CD4-positive, alpha-beta T cell treated with Interferon alpha-2 for 1 hour (primary cell): ENCODE measurements at places on chromosomes 7 and 10.
A peak's percentile ranks its signal among the peaks of the same experiment; 100 is the strongest.

GRCh38 chr10:78765726-78766335 lies 302.9 kb upstream of the ZMIZ1 start:
- DNase-seq = no peak

- no peak for DNase-seq
Measured at GRCh38 chr7:69109246-69109645, 489.0 kb upstream of the AUTS2 start.

GRCh38 chr7:155255071-155255470 lies 42.6 kb upstream of the INSIG1 start:
- no peak for DNase-seq

- no peak for DNase-seq
Measured at GRCh38 chr7:48421357-48421756, 250.1 kb downstream of the ABCA13 start.

DNA sequence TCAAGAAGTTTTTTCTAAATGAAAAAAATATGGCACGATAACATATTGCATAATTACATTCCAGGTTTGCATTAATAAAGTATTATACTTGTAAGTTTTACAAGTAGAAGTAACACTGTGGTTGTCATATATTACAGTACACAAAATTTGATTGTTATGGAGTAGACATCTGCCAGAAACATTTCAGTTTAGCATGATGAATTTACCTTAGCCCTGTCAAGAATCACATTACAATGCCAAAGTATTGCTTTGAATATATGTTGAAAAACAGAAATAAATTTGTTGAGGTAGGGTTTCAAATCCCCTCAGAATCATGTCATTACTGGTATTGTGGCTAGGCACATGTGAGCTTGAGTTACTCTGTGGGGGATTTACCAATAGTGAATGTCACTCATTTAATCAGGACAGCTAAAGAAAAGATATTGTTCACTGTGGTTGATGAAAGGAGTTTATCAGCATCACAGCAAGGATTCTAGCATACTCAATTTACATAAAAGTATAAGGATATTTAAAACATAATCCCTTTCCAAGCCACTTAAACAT lies 112.1 kb downstream of the MDFIC start:
- DNase-seq = no peak

GRCh38 chr10:114353383-114353782 lies 50.9 kb downstream of the AFAP1L2 start:
- DNase-seq = no peak

GRCh38 chr10:48288661-48289060 lies 14.2 kb upstream of the FRMPD2 start:
- no peak for DNase-seq

- DNase-seq = no peak
Measured at GRCh38 chr7:81902536-81902935, 132.7 kb upstream of the HGF start.

DNA sequence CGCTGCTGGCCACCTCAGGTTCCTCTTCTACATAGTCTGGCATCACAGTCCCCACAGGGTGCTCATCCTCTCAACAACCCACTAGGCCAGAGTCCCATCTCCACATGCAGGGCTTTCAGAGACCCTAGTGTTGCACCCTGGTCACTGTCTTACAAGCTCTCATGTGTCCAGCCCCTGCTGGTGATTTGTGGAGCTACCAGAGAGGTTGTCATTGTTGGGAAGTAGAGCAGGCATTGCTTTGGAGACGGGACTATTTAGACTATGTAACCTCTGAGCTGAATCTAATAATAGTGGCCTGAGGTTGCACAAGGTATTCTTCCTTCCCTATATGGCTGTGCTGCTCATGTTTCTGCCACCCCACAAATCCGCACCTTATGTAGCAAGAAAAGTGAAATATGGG lies 135.3 kb upstream of the VWC2 start:
- no peak for DNase-seq

- no peak for DNase-seq
Measured at GRCh38 chr7:98395481-98395880, 5.4 kb downstream of the BAIAP2L1 start.

DNA sequence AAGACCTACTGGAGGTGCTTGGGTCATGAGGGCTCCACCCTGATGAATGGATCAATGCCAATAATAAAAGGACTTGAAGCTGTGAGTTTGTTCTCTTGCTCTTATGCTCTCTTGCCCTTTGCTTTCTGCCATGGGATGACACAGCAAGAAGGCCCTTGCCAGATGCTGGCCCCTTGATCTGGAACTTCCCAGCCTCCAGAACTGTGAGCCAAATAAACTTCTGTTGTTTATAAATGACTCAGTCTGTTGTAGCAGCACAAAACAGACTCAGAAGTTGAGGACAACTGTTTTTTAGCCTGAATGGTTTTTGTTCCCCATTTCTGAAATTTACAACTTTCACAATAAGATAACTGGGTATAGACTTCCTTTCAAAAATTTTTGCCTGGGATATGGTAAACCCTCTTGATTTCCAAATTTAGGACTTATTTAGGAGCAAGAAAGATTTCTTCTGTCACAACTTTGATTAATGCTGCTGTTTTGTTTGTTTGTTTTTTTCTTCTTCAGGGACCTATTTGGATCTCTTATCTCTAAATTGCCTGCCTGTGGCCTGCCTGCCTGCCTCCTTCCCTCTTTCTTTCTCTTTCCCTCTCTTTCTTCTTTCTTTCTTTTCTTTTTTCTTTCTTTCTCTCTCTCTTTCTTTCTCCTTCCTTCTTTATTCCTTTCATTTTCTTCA lies 12.1 kb downstream of the ENTPD1 start:
- DNase-seq = peak; percentile 61

DNA sequence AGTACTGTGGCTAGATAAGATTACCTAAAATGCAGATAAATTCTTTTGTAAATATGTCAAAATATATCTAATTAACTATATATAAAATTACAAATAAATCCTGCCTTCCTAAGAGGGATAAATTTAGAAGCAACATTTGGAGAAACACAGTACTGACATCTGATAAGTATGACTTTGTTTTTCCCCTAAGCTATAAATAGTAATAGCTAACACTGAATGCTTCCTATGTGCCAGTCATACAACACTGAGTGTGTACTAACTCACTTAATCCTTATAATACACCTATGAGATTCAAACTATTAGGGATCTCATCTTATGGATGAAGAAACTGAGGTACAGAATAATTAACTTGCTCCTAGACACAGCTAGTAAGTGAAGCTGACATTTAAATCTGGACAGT lies 733.4 kb downstream of the MAGI2 start:
- DNase-seq = no peak

- DNase-seq = peak; percentile 35
Measured at GRCh38 chr7:135672560-135673359, 10.4 kb downstream of the STMP1 start.

DNA sequence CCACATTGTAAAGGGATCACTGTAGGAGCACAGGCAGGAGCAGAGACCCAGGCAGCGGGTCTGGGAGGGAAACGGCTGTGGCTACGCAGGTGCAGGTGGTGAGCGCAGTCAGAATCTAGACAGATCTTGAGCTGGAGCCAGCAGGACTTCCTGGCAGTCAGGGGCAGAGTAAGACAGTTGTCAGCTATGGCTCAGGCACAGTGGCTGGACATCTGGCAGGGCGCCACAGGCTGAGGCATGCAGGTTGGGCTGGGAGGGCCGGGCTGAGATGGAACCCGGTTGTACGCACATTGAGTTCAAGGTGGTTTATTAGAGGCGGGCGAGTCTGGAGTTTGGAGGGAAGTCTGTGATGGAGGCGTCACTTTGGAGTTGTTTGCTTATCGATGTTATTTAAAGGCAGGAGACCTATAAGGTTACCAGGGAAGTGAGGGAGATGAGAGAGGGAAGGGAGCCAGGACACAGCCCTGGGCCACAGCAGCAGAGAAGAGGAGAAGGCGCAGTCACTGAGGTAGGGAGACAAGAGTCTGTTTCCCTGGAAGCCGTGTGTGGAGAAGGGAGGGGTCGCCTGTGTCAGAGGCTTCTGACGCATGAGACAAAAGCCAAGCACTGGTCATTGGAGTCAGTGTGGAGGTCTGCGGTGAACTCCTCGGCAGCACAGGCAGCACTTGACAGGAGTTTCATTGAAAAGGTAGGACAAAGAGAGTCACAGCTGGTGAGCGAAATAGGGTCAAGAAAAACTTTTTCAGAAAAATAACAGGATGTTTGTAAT lies 73.8 kb downstream of the LANCL2 start:
- DNase-seq = no peak

GRCh38 chr10:33337326-33337957 lies 3.0 kb upstream of the NRP1 start:
- no peak for DNase-seq

- no peak for DNase-seq
Measured at GRCh38 chr10:116270126-116270770, 2.8 kb downstream of the GFRA1 start.

- DNase-seq = no peak
Measured at GRCh38 chr7:76283254-76284159, 19.0 kb upstream of the HSPB1 start.

DNA sequence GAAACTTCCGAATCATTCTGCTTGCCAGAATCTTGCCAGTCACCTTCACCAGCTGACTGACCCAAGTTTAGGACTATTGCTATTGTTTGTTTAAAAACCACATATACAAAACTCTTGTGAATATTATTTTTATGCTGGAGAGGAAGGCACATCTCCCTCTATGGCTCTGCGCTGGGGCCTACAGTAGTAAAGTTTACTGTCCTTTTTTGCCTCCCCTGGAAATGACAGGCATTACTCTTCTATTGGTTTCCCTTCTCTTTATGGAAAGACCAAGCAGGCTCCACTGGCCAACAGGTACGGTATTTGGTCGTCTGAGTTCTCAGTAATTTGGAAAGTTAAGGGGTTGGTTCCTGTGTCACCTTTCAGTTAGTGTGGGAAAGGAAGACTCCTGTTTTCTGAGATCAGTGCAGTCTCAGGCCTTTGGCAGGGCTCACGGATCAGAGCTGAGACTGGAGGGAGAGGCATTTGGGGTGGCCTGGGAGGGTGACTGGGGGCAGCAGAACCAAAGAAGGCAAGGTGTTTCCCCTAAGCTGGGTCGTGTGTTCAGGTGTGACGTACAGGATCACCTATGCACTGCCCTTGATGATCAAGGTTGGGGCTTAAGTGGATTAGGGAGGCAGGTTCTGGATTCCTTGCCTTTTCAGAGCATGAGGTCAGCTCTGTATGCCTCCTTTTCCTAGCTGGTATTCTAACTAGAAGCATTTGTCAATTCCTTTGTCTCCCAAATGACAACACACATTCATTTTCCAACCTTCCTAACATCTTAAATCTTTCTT lies 16.0 kb upstream of the KIF5B start:
- DNase-seq = no peak

GRCh38 chr7:133560900-133561299 lies 308.0 kb downstream of the EXOC4 start:
- DNase-seq = no peak

- DNase-seq = no peak
Measured at GRCh38 chr10:33917069-33917780, 582.8 kb upstream of the NRP1 start.
